ENCODE measurements at places on chromosomes 2 and 18.

DNA sequence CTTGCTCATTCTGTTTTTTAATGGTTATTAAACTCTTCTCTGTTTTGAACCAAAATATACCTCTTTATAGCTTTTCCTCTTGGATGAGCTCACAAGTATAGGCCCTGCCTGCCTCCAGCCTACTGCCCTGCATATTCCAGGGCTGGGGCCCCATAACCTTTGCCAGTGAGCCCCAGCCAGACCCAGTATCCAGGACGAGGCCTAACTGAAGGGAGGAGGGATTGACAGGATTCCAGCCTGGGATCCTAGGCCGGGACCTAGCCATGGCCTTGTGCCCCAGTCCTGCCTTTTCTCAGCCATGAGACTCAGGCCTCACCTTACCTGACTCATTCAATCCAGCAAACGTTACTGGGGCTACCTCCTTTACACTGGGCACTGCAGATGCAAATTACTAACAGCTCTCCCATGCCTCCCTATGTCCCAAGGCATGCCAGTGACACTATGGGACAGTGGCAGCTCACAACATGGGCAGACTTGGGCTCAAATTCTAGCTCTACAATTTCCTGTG, 159.2 kb downstream of the DDX1 start:
- no peak for DNase-seq

GRCh38 chr18:2907550-2908135, 60.8 kb downstream of the EMILIN2 start:
- no peak for DNase-seq

GRCh38 chr2:11541693-11542274, 7.9 kb downstream of the GREB1 start:
- no peak for DNase-seq

DNA sequence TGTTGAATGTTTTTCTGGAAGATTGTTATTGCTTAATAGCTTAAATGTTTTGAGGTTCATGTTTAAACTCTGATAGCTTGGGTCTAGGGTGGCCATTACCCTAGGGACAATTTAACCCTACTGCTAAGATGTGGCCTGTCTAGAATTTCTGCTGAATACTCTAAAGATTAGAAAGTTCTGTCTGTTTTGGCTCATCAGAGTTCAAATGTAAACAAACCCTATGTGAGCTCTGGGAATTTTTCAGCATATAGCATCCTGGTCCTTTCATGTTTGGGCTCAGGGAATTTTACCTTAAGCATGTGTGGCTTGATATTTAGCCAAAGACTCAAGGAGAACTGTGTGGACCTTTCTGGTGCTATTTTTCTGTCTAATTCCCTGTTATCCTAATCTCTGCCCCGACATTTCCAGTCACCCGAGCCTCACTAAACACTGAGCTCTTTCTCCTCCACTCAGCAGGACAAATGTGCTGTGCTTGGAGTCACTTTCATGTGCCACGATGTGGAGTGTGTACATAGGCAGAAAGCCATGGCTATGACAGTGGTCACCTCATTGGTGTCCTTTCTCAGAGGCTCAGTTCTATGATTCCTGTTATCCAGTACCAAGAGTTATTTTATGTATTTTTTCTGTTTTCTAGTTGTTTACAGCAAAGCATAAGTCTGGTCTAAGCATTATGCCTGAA, 492.5 kb upstream of the SPHKAP start:
- DNase-seq: no peak

DNA sequence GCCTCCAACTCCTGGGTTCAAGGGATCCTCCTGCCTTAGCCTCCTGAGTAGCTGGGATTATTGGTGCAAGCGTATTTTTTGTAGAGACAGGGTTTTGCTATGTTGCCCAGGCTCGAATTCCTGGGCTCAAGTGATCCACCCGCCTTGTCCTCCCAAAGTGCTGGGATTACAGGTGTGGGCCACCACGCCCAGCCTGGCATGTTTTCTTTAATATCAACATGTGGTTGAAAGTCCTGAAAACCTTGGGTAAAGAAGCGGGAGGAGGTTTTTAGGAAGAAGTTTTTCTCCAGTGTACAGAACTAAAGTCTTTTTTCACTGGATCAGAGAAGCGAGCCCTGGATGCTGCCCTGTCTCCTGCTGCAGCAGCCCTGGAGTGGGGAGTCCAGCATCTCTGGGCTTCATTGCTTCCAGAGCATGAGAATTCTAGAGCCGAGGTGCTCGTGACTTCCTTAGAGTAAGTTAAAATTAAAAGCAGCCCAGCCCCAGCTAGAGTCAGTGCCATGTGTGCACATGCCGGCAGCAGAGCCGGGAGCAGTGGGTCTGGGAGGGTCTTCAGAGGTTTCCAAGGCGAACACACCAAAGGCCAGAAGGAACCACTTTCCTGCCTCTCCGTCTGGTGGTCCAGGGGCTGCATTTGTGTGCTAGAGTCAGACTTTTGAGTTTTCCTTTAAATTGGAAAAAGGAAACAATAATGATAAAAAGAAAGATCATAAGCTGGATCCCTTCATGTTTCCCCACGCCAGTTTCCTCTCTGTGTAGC, 31.2 kb downstream of the ITGB1BP1 start:
- DNase-seq: no peak

- no peak for DNase-seq
Measured at GRCh38 chr18:57122936-57123510, 23.9 kb upstream of the BOD1L2 start.

DNA sequence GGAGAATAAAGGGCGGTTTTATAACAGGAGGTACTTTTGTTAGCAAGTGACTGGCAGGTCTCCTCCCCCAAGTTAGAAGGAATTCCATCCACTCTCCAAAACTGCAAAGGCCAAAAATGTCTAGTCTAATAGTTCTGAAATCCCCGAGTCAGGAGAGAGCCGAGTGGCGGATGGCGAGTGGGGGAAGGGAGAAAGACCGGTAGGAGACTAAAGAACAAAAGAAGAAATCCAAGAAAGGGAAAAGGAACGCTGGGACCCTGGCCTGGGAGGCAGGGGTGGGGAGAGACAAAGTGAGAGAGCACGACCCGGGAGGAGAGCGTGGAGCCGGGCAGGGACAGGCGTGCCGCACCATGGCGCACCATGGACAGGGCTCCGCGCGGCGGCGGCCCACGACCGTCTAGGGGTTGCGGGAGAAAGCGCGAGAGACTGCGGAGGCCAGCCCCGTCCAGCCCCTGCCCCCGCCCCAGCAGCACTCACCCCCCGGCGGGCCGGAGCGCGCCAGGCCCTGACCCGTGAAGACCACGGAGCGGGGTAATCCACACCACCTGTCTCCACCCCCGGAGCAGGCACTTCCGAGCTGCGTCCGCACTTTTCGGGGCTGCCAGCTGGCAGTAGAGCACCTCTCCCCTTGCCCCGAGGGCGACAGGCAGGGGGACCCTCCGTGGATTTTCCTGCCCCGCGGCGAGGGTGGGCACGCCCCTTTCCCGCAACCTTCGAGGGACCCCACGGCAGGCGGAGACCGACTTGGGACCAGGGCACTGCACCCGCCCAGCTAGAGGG, 1.6 kb downstream of the CDH2 start:
- DNase-seq: no peak

- no peak for DNase-seq
Measured at GRCh38 chr2:26054598-26055348, 20.9 kb downstream of the RAB10 start.

- no peak for DNase-seq
Measured at GRCh38 chr2:219464286-219465032, 29.8 kb downstream of the SPEG start.

GRCh38 chr2:145221516-145221915, 701.6 kb upstream of the ZEB2 start:
- no peak for DNase-seq

DNA sequence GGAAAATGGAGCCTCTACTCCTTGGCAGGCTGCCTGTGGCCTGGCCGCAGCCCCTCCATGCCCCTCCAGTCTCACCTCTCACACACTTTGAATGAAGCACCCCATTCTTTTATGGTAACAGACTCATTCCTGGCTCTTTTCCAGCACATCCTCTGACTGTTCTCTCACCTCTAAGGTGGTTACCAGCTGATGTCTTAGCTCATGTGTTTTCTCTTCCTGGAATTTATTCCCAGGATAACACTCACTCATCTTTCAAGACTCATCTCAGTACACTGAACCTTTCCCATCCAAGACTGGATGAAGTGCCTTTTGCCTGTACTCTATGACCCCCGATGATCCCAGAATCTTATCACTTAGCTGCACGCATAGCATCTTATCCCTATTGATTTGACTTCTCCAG, 50.6 kb downstream of the SLC9A4 start:
- DNase-seq: no peak

GRCh38 chr18:48791636-48792105, 159.1 kb downstream of the SMAD7 start:
- peak; percentile 12 for DNase-seq

- no peak for DNase-seq
Measured at GRCh38 chr2:196441527-196441926, 198.0 kb upstream of the CCDC150 start.

- DNase-seq: no peak
Measured at GRCh38 chr2:123530004-123530403, 495.1 kb upstream of the CNTNAP5 start.

- no peak for DNase-seq
Measured at GRCh38 chr2:144147356-144147755, 372.6 kb downstream of the ZEB2 start.

GRCh38 chr2:164368896-164369295, 252.4 kb downstream of the GRB14 start:
- no peak for DNase-seq

GRCh38 chr18:24333084-24333483, 64.5 kb downstream of the OSBPL1A start:
- DNase-seq: no peak

DNA sequence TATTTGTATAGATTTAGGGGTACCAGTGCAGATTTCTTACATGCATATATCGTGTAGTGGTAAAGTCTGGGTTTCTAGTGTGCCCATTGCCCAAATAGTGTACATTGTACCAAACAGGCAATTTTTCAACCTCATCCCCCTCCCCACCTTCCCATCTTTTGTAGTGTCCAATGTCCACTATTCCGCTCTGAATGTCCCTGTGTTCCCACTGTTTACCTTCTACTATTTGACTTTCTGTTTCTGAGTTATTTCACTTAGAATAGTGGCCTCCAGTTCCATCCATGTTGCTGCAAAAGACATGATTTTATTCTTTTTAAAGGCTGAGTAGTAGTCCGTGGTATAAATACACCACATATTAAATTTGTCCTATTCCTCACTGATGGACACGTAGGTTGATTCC, 132.9 kb downstream of the FTCDNL1 start:
- DNase-seq: no peak

- DNase-seq: no peak
Measured at GRCh38 chr2:64124571-64124970, 19.6 kb downstream of the PELI1 start.

DNA sequence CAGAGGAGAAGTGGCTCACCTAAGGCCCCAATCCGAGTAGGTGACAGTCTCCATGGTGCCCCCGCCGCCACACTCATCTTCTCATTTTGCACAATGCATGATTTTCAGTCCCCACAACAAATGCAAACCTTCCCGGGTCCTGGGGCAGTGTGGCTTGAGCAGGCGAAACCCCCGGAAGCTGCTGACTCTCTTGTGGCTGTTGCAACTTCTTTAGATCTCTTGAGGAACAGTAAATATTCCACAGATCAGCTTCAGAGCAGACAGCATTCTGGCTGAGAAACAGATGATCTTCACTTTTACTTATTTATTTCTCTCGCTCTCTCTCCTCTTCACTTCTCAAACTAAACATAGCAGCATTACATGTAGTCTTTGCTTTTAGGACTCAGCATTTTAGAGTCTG, 51.9 kb downstream of the ASAP2 start:
- DNase-seq: no peak
